ENCODE measurements at places on chromosomes 13 and 19. TPM values are rescaled to one million over a fixed set of nuclear protein-coding genes. Genes with fewer than 3 reads are reported as not detected.

RGL3 gene
- total RNA-seq, result 44.2 TPM

DNA sequence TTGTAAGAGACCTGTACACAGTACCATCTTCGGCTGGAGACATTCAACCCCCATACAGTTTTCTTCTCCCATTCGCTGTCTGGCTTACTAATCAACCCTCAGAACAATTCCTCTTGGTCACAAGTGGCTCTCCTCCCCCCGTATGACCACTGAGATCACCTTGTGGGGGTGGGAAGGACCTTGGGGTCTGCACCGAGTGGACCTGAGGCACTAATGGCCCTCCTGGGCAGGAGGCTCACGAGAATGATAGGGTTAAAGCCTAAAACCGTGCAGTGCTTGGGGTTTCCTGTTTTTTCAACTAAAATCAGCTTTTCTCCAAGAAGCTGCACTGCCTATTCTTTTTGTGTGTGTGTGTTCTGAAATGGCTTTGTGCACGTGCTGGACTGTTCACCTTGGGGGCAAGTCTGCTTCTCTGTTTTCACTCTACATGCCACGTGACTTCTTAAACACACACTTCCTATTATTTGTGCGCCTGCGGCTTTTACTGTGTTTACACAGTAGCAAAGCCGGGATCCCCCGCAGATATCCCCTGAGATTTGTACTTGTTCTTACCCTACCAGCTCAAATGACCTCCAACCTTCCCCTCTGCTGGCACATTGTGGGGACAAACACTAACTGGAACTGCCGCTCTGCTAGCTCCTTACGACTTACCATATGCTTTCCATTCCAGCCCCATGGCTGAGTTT is 12.3 kb downstream of the RBM26 start:
- DNase-seq, result no peak

DNA sequence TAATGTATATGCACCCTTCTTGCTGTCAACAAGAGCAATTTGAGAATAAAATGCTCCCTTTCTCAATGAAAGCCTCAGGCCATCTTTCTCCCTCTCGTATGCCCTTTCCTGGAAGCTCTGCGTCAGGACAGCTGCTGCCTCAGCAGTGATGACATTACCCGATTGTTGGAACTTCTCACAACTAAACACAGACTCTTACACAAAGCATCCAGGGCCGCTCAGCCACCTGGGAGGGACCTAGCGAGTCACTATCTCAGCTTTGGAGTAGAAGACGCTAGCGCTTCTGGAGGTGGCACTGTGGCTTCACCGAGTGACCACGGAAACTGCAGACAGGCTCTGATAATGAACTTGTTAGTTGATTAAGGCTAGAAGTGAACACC is 153.2 kb upstream of the SOX1 start:
- peak; percentile 26 for DNase-seq

- no peak for DNase-seq
These were observed 31.3 kb downstream of the TEX26 start for GRCh38 chr13:30963791-30964190.

GRCh38 chr13:48977286-48977625 is 1.5 kb downstream of the FNDC3A start:
- no peak for DNase-seq

NTF4 gene
- 20.6 TPM for total RNA-seq

GRCh38 chr13:50126263-50126992 is 111.2 kb downstream of the KCNRG start:
- DNase-seq, result no peak
